ENCODE measurements at places on chromosomes 1 and 21.

DNA sequence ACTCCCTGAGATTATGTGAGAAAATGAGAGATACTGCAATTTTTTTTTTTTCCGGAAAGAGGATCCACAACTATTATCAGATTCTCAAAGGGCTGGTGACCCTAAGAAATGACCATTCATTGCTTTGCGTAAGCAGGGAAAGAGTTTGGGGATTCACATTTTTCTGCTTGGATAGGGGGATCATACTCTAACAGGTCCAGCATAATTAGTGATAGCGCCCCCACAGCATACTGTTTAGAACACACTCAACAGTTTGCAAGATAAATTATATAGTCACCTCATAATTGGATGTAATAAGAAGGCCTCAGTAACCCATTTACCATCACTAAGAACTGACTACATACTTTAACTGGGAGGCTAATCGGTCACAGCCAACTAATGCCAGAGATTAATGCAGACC is 1.9 kb downstream of the CCT3 start:
- no peak for DNase-seq

DNA sequence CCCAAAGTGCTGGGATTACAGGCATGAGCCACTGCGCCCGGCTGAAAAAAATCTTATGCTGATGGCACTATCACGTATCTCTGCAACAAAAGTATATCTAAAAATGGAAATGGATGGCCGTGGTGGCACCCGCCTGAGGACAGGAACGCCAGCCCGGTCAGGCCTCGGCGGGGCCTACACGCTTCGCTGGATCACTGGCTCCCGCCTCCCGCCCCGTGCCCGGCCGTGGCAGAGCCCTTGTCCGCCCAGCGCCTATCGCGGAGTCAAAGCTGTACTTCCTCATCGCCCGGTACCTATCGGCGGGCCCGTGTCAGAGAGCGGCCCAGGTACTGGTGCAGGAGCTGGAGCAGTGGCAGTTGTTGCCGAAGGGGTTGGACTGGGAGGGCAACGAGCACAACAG is 28.8 kb upstream of the PDPN start:
- DNase-seq, result no peak

DNA sequence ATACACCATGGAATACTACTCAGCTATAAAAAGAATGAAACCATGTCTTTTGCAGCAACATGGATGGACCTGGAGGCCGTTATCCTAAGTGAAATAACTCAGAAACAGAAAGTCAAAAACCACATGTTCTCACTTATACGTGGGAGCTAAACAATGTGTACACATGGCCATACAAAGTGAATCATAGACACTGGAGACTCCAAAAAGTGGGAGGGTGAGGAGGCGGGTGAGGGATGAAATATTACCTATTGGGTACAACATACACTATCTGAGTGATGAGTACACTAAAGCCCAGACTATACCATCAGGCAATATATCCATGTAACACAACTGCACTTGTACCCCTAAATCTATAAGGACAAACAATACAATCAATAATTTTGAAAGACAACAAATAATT is 39.5 kb upstream of the FAM20B start:
- DNase-seq, result no peak

DNA sequence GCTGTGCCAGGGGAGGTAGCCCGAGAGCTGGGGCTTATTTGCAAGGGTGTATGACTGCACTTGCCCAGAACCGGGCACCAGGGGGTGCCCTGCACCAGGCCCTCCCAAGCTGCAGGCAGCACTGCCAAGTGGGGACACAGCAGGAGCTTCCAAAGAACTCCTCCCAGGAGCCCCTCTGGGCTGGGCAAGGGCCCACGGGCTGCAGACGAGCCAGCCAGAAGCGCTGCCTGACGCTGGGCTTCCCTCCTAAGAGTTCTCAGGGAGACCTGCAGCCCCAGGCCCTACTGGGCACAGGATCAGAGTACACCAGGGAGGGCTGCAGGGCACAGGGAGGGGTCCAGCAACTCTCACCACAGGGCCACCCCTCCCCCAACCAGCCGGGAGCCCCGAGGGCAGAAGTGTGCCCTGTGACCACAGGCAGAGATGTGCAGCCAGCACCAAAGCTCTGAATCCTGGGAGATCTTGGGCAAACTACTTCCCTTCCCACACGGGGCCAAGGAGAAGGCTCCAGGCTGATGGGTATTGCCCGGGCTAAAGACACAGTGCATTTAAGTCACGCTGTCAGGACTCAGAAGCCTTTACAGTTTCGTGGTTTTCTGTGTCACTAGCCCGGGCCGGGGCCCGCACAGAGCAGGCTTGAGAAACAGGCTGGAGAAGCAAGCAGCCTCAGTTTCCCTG is 63.4 kb downstream of the KCNAB2 start:
- no peak for DNase-seq

DNA sequence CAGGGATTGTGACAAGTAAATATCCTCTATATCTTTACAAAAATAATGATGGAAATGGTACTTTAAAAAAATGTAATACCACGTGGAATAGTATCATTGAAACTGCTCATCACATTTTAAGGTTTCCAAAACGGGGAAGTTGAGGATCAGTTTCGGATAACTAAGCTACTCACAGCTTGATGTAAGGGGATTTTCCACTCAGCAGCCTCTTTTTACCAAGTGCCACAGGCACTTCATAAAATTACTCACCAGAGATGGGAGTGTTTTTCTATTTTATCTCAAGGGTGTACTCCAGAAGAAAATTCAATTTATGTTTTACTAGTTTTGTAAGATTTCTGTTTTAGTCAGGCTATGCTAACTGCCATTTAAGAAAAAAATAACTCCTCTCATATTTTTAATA is 91.7 kb downstream of the TPR start:
- no peak for DNase-seq

- no peak for DNase-seq
Observed at GRCh38 chr1:207191776-207192175, 87.7 kb downstream of the C4BPA start.

DNA sequence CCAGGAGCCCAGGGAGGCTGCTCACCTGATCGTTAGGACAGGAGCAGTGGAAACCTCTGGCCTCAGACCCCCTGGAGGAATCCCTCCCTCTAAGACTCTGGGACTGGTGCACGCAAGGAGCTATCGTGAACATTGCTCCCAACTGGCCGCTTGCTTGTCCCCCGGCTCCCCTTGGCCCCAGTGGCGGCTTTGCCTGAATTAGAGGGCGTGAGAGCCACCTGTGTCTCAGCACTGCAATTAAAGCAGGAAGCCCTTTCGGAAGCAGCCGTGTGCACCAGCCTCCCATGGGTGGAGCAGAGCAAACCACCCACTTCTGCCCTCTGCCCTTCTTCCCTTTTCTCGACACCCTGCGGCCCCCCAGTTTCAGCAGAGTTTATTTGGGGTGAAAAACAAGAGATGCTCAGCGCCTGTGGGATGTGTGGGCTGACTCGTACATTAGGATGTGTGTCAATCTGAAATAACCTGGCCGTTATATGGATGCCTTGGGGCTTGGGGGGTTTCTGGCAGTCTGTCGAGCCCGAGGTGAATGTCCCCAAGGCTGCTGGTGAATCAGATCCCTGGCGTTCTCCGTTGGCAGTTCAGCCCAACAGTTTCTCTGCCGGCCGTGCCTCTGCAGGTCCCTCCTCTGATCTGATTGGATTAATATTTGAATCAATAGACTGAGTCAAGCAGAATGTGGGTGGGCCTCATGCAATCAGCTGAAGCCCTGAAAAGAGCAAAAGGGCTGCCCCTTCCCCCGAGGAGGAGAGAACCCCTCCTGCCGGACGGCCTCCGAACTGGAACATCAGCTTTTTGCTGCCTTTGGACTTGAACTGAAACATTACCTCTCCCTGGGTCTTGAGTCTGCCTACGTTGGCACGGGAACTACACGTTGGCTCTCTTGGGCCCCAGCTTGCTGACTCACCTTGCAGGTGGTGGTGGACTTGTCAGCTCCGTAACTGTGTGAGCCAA is 7.3 kb upstream of the UMODL1 start:
- no peak for DNase-seq

GRCh38 chr1:1150100-1150499 is 23.6 kb upstream of the TTLL10 start:
- DNase-seq, result no peak

- DNase-seq, result no peak
Observed at GRCh38 chr1:32341186-32341757, 5.2 kb upstream of the MARCKSL1 start.

GRCh38 chr1:51776408-51776807 is 102.1 kb downstream of the NRDC start:
- no peak for DNase-seq

DNA sequence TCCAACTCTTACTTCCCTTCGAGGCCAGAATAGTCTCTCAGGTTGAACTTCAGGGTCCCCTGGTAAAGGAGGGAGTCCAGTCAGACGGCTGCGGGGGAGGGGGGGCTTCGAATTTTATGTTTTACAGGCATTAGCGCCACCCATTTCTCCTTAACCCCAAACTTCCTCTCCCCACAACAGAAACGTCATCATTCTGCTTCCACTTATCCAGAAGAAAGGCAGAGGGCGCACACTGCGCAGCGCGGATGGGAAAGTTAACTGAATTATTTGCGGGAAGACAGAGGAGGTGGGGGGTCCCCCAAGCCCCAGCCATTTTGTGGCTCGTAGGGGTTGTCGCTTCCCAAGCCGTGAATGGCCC is 529 bp upstream of the PRMT2 start:
- peak; percentile 74 for DNase-seq

- no peak for DNase-seq
Observed at GRCh38 chr1:178137238-178137637, 43.3 kb downstream of the RASAL2 start.

DNA sequence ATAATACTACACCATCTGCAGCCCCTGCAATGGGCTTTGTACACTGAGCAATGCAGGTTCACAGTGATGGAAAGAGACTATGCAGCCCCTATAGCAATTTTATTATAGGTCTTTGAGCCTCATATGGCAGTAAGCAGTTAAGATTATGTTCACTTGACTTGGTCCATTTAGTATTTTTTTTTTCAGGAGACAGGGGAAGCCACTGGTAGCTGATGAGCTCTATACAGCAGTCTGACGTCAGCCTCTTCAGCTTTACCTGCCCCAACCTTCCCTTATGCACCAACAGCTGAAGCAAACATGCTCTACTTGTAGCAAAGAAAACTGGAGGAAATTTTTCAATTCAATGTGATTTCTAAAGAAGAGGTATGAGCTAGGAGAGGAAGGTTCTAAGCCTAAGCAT is 32.2 kb downstream of the AIDA start:
- DNase-seq, result no peak

DNA sequence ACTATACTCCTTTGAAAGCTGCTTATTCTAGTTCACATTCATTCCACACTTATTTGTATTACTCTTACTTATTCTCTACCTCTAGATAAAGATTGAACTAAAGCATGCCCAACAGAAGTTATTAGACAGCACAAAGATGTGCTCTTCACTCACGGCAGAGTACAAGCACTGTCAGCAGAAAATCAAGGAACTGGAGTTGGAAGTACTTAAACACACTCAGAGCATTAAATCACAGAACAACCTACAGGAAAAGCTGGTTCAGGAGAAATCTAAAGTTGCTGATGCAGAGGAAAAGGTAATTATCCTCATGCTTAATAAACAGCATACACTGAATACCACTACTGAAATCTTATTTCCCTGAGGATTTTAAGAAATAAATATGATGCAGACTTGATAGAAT is 81.3 kb upstream of the PPIH start:
- DNase-seq, result no peak

GRCh38 chr21:26448751-26449150 is 124.3 kb downstream of the CYYR1 start:
- DNase-seq, result no peak

GRCh38 chr1:115135681-115136080 is 46.4 kb upstream of the TSPAN2 start:
- DNase-seq, result no peak

DNA sequence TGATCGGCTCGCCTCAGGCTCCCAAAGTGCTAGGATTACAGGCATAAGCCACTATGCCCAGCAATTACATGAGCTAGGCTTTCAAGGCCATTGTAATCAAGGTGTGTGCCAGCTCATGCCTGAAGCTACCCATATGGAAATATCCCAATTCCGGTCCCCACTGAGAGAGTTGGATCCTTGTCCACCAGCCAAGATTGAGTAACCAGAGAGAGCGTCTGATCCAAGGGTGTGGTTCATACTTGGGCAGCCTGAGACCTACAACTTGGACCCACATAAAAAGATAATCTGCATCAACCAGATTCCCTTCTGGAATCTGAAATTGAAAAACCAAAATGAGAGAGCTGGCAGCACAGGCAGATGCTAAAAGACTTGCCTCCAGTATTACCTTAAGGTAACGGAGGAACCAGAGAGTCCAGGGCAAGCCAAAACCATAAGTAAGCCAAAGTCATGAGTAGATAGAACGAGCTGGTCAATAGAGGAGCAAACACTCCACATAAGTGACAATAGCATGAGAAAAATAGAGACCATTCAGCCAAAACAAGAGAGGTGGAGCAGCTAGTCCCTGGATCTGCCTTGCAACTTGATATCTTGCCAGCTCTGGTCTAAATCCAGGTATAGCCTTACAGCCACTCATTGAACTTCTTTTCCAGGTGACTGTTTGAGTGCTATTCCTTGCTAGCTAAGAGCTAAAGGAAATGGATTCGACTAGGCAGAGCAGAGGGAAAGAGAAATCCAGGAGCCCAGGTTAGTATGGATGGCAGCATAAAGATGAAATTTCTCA is 63.8 kb upstream of the ATP1A1 start:
- DNase-seq, result no peak

GRCh38 chr1:233102341-233102740 is 151.9 kb downstream of the NTPCR start:
- DNase-seq, result no peak

DNA sequence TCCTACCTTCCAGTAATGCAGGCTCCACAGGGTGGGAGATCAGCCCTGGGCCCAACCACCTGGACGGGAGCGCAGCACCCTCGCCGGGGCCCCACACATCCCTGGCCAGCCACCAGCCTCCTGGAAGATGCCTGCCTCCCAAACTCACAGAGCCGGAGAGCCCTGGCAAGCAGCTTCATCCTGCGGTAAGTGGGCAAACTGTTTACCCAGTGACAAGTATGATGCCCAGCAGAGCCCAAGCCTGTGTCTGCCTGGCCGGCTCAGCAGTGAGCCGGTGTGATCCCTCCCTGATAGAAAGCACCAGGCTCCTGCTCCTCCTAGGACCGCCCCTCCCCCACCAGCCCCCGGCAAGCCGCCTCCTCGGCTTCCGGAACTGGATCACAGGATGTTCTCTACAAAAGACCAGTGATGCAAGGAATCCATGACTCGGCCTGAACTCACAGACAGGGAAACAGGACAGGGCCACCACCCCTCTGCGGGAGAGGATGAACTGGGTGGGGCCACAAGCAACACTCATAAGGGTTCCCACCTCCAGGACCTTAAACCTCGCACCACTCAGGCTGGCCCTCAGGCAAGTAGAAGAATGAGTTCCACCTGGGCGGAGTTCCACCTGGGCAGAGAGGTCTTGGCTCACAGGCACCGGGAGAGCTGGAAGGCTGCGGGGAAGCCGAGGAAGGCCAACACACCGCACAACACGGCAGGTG is 7.9 kb downstream of the ACOT7 start:
- DNase-seq, result no peak

DNA sequence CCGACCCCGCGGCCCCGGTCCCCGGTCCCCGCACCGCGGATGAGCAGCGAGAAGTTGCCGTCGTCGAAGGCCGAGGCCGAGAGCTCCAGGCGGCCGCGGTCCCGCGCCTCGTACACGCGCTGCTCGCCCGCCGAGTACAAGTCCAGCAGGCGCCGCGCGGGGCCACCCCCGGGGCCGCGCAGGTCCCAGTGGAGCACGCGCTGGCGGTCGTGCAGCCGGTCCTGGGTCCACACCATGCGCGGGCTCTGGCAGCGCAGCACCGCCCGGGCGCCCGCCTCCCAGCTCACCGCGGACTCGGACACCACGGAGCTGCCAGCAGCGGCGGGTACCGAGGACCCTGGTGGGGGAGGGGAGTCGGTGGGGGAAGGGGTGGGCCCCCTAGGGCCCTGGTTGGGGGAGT is 2.9 kb downstream of the MXRA8 start:
- DNase-seq, result no peak

- no peak for DNase-seq
Observed at GRCh38 chr1:87202451-87202850, 126.2 kb upstream of the LMO4 start.
